ENCODE measurements at places on chromosomes 16 and 17.

- DNase-seq = no peak
Observed at GRCh38 chr17:76274112-76274956, 9.2 kb downstream of the UBALD2 start.

DNA sequence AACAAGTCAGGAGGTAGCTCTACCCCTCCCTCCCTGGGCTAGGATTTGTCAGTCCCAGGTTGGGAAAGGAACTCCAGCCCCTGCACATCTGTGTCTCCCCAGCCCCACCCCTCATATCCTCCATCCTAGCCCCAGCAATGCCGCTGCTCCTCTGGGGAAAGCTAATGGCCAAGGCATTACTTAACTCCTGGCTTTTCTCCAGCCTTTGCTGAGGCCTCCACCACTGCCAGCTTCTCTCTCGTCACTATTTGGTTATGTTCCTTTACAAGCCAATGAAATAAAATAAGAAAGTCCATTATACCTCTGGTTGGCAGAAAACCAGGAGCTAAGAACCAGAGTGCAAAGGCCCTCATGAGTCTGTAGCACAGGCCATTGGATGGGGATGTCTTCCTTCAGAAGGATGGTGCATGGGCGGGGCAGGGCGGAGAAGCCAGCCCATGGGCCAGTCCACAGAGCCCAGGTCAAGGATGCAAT is 171.0 kb downstream of the CCDC182 start:
- no peak for DNase-seq

- no peak for DNase-seq
Observed at GRCh38 chr17:61783556-61784304, 79.6 kb downstream of the BRIP1 start.

DNA sequence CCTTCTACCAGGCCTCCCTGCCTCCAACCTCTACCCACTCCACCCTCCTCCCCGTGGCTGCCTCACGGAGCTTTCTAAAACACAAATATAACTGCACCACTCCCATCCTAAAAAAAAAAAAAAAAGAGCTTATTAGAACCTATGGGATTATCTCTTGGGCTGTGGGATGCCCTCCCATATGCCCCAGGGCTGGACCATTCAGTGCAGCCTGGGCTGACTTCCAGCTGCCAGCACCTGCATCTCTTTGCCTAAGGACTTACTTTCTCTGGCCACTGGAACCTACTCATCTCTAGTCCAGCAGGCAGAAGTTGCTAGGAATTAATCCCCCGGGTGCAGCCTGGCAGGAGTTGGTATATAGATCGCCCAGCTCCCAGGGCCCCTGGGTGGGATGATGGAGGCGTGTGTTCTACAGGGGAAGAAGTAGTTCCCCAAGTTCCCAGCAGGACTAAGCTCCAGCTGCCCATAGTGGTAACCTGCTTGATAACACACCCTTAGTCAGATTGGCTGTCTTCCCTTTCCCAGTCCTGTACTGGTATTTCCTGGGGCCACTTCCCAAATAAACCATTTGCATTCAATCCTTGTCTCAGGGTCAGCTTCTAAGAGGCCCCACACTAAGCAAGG is 10.3 kb downstream of the MPP3 start:
- DNase-seq = no peak

DNA sequence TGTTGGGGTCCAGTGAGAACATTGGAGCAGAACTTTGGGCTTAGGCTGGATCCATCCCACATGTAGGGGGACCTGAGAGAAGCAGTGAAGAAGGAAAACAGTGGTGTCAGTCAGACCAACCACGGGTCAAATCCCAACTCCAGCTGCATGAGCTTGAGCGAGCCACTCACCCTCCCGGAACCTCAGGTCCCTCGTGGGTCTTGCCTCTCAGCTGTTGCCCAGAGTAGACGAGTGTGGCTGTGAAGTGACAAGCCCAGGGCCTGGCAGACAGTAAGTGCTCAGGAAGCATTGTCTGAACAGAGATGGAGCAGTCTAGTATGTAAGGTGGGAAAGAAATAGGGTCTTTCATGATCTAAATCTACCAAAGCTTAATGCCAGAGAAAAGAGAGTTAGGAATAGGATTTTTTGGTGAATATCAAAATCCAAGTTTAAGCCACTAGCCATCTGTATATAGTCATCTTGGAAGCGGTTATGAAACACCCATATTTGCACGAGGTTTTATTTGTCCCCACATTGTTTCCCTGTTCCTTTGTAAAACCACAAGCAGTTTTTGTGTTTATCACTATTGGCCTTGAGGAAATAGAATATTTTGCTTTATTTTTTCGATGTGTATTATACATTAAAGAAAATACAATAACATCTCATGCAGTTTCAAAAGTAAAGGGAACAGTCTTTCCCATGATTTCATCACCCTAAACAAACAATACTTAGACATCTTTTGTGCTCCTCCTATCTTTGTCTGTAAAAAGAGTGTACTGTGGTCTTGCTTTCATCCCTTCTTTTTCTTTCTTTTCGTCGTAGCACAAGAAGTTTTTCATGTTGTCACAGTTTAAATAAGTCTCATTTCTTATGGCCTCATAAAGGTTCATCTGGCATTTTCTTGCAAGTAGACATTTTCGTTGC is 112.0 kb downstream of the CLEC16A start:
- DNase-seq = no peak

DNA sequence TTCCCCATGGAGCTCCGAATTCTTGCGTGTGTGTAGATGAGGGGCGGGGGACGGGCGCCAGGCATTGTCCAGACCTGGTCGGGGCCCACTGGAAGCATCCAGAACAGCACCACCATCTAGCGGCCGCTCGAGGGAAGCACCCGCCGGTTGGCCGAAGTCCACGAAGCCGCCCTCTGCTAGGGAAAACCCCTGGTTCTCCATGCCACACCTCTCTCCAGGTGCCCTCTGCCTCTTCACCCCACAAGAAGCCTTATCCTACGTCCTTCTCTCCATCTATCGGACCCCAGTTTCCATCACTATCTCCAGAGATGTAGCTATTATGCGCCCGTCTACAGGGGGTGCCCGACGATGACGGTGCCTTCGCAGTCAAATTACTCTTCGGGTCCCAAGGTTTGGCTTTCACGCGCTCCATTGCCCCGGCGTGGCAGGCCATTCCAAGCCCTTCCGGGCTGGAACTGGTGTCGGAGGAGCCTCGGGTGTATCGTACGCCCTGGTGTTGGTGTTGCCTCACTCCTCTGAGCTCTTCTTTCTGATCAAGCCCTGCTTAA is 617 bp upstream of the SENP3 start:
- DNase-seq = peak; percentile 43

DNA sequence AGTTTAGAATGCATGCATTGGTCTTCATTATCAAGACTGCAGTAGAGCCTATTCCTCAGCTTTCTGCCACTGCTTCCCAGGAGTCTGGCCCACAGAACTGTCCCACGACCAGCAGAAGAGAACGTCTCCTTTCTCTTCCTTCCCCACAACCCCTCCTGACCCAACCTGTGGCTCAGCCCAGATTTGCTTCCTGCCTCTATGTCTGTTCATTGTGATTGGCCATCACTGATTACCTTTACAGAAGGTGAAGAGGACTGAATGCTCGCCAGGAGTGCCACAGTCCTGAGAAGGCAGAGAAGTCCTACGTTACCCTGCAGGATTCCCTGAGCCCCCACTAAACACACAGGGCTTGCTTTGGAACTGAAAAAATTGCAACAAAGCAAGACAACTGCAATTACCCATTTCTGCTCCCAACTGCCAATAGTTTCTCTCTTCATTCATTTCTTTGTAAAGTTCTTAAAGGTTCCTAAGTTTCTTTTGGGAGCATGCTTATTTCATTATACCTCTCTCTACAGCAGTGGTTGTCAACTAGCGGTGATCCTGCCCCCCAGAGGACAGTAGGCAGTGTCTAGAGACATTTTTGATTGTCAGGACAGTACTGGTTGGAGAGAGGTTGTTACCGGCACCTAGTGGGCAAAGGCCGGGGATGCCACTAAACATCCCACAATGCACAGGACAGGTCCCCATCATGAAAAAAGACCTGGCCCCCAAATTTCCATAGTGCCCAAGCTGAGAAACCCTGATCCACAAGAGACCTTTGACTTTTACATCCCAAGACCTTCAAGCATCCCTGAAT is 4.5 kb upstream of the NAT9 start:
- no peak for DNase-seq

- no peak for DNase-seq
Observed at GRCh38 chr17:1730326-1731193, 6.1 kb downstream of the WDR81 start.
